ENCODE measurements at places on chromosomes 16 and 17.

DNA sequence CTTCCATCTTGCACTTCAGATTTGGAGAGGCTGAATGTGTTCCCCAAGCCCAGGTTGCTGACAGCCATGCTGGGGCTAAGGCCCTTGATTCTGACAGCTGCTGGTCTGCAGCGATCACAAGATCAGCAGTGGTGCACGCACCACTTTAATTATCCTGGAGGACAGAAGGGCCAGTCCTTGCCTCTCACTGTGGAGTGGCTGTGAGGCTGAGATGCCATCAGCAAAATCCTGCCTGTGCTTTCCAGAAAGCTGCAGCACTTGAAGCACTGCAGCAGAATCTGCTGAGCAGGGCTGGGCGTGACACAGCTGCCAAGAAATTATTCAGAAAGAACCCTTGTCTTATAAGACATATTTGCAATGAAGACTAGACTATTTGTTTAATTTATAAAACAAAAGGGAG, 37.1 kb downstream of the NUP93 start:
- DNase-seq = no peak

GRCh38 chr17:251531-251930, 70.1 kb upstream of the DOC2B start:
- no peak for DNase-seq

- DNase-seq = no peak
Measured at GRCh38 chr16:66167564-66168291, 198.8 kb upstream of the CDH5 start.

DNA sequence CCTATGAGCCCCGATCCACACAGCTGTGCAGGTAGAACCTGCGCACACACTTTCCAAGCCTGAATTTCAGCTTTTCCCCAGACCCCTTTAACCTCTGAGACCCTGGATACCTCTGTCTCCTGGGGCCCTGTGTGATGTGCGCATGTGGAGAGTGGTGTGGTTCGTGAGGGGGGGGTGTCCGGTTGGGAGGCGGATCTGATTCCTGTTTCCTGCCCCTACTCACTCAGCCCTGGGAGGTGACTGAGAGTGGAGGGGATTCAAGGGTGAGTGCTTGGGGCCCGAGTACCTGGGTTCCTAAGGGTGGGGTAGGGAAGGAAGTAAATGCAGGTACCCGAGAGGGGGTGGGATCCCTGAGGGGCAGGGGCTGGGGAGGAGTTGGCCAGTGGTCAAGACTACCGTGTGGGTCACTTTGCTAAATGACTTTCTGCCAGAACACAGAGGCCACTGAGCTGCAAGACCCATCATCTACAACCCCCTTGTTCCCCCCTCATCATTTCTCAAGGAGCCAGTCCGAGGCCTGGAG, 621 bp downstream of the ARHGEF15 start:
- DNase-seq = no peak

DNA sequence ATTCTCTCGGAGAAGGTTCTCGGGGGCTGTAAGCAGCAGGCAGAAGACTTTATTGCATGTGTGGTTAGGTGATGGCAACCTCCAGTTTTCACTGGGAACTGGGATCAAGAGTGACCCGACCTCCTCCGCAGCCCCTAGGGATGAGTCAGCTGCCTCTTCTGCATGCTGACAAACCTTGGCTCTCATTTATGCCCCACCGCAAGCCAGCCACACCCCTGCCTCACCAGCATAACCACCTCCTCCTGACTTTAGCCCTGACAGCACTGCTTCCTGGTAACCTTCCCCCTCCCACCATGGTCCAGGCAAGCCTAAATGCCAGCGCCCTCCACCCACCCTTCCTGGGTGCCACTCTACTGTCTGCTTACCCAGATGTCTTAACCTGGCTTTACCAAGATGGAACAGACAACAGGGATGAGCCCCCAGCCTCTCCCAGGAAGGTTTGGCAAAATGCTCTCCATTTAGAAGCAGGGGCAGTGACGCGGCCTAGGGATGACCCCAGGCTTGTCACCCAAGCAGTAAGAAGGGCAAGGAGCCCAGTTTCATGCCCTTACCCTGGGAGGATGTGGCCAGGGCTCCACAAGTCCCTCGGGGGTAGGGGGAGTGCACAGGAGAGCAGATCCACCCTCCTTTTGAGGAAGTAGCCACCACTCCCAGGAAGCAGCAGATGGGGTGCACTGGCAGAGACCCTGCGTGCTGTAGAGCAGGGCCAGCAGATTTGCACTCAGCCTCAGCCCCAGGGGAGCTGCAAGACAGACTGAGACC, 73.5 kb downstream of the GOSR1 start:
- DNase-seq = no peak

- no peak for DNase-seq
Measured at GRCh38 chr17:48746916-48747444, 18.4 kb upstream of the HOXB13 start.

Measured in NCI-H1105 treated with DMSO at 0.1 percent for 48 hours (cell line).